ENCODE measurements at places on chromosomes 5 and 9.

DNA sequence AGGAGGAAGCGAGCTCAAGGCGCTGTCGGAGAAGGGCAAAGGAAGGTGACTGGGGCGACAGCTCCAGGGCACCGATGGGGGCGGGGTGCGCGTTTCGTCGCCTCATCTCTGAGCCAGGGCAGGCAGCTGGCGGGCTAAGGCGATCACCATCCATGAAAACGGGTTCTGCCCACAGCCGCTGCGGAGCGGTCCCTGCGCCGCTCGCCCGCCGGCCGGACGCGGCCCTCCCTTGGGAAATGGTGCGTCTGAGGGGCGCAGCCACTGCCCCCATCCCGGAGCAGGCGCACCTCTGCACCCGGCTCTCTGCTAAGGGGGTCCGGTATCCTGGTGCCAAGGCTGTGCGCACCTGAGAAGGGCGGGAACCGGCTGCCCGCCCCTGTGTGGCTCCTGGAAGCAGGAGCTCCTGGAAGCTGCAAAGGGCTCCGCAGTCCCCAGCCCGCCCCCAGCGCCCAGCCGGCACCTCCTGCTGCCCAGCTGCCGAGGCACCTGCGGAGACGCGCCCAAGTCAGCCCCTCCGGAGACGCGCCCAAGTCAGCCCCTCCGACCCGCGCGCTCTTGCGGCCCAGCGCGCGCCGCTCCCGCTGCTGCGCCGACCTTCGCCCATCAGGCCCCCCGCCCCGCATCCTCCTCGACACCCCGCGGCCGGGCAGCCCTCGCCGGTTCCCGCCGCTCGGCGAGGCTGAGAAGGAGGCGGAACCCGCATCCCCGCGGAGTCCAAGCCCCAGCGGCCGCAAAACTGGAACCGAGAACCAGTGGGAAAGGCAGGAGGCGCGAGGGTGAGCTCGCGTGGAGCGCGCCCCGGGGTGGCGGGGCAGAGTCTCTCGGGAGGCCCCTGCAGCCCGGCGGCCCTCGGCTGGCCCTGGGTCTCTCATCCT is 757 bp downstream of the ANKRD34B start:
- DNase-seq = no peak

DNA sequence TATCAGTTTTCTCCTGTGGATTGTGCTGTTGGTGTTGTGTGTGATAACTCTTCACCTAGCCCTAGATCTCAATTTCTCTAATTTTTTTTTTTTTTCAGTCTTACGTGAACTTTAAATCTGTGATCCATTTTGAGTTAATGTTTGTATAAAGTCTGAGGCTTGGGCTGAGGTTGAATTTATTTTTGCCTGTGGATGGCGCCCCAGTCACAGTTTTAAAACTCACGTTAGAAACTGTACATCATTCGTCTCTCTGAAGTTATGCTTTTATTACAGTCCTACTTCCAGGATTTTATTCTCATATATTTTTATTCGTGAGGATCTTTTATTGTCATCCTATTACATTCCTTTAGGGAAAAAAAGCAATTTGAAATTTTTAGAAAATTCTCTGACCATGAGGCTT is 103.1 kb downstream of the EHMT1 start:
- DNase-seq = no peak

DNA sequence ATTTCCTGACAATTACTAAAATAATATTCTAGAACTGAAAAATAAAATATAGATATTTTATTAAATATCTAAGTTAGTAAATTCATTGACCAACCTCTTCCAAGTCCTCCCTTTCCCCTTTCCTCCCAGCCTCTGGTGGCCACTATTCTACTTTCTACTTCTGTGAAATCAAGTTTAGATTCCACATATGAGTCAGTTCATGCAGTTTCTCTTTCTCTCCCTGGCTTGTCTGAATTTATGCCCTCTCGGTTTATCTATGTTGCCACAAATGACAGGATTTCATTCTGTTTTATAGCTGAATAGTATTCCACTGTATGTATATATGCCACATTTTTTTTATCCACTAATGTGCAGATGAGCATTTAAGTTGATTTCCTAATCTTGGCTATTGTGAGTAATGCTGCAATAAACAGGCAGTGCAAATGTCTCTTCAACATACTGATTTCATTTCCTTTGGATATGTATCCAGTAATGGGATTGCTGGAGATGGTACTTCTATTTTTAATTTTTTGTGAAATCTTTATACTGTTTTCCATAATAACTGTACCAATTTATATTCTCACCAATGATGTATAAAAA is 52.3 kb downstream of the WDR36 start:
- no peak for DNase-seq

DNA sequence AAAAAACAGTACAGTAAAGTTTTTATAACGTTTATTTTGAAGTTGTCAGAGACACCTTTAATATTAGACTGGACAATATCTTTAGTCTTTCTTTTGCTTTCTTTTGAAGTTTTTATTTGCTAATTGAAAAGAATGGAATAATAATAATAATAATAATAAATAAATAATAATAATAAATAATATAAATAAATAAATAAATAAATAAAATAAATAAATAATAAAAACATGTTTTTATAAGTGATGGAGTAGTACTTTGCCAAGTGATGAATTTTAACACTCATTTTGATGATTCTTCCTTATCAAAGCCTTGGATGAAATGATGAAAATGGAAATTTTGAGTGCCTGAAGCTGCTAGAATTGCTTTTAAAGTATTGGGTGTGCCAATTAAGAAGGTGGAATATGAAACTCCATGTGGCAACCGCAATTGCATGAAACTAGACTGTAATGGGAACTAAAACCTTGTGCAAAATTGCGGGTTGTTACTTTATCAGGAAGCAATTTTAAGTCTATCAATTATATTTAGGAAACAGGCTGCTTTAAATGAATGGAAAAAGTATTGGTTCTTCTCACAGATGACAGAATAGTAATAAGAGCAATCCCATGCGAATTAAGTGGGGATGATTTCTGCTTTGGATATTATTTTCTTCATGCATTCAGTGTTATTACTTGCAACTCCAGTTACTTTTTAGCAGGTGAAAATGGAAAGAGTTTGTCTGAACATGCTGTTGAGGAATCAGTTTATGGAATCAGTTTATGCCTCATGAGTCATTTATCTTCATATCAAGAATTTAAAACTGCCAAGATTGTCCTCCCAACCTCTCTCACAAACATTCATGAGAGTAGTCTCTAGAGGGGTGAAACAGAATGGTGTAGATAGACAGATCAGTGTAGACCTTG is 4.6 kb downstream of the ANXA1 start:
- no peak for DNase-seq
